Left lobe of liver (tissue), 2 donors: ENCODE measurements at places on chromosomes 1 and 21. TPM values are rescaled to one million over a fixed set of nuclear protein-coding genes. Genes with fewer than 3 reads are reported as not detected.

DNA sequence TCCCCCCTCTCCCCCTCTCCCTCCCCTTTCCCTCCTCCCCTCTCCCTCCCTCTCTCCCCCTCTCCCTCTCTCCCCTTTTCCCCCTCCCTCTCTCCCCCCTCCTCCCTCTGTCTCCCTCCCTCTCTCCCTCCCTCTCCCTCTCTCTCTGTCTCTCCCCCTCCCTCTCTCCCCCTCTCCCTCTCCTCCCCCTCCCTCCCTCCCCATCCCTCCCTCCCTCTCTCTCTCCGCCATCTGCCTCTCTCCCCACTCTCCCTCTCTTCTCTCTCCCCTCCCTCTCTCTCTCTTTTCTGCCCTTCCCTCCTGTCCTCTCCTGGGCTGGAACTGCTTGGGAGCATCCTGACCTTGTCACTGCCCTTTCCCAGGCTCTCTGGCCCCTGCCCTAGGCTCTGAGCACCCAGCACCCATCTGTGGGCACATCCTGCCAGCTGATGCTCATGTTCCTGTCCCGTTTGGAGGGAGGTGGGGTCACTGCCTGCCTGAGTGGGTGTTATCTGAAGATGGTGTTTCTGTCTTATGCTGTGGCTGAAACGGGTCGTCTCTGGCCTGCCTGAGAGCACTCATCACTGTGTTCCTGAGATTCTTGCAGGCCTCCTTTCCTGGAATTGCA, 10.8 kb downstream of the FTCD start:
- DNase-seq: peak; percentile 48

- no peak for DNase-seq
These were observed 869 bp downstream of the NAV1 start for GRCh38 chr1:201539561-201540431.

GRCh38 chr1:85992791-85993190, 163.8 kb downstream of the COL24A1 start:
- DNase-seq: no peak

DNA sequence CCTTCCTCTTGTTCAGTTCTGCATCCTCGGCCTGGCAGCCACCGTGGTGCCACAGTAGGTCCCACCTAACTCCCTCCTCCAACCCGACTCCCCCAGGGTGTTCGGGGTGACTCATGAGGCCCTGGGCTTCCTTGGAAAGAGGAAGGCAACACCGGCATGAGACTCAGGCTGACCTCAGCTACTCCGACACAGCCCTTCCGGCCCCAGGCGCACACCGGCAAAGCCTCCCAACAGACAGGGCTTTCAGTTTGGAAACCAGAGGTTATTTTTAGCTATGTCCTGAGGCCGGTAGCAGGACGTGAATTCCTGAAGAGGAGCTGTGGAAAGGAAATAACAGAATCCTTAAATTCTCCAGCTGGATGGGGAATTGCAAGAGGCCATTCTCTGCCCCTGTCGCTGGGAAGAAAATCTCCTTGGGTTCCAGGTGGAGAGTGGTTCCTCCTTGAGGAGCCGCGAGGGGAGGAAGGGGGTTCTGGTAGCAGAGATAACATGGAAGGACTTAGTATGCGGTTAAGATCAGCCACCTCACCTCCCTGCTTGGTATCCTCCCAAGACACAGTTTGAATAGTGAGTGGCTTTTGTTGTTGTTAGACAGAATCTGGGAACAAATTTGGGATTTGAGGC, 24.4 kb downstream of the PLXNA2 start:
- no peak for DNase-seq

DNA sequence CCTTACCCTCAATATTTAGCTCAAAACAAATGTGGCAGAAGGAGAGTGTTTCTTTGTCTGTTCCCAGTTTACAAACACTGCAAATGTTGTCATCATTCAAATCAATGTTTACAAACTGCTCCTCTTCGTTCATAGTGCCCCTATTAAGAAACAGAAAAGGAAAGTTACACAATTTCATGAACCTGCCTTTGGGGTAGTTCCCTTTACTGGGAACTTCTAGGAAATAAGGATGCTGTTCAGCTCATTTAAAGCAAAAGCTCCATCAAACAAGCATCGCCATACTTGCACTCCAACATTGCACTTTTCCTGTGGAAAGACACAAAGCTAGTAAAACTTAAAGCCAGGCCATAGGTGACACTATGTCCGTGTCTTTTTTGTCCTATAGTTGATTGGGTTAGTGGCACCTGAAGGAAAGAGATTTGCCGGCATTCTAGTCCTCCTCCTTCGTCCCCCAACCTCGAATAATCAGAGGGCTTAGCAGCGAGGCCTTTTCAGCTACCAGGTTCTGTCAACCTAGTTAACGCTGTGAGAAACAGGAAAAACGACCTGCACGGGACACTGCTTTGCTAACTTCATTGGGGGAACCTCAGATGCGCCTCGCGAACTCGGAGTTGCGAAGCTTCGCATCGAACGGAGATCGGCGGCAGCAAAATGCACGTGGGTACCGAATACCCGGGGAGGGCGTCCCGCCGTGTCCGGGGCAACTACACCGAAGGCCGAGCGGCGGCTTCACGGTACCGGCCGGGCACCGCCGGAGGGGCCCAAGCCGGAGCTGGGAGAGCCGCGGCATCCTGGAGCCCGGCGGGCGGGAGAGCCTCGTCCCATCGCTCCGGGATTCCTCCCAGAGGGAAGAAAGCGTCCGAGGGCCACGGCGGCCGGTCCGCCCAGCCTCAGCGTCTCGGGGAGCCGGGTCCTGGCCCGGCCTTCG, 706 bp downstream of the C21orf91 start:
- peak; percentile 56 for DNase-seq

GRCh38 chr1:236759252-236759859, 35.7 kb upstream of the MTR start:
- no peak for DNase-seq

DNA sequence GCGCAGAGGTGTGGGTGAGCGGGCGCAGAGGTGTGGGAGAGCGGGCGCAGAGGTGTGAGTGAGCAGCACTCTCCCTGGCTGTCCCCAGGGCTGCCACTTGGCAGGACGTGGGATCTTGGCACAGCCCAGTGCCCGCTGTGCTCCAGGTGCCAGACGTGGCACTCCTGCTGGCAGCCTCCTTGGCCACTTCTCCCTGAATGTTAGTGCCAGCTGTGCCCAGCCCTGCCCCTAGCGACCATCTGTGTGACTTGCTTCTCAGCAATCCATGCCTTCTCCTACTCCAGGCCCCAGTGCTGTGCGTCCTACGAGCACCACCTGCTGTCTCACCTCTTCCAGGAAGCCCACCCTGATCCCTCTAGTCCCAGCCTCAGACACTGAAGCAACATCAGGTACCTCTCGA, 30.5 kb downstream of the KRTAP10-1 start:
- peak; percentile 90 for DNase-seq

GRCh38 chr21:37208056-37208721, 58.9 kb downstream of the VPS26C start:
- DNase-seq: peak; percentile 54

- DNase-seq: no peak
These were observed at the start of gene PKLR for GRCh38 chr1:155301342-155301841. Gene PKLR (minus strand): TSS chr1:155301438. CDS start chr1:155301395, 43 bp downstream.

GRCh38 chr1:172948457-172948856, 102.3 kb downstream of the TNFSF18 start:
- no peak for DNase-seq

- peak; percentile 36 for DNase-seq
These were observed 197.3 kb downstream of the MATN1 start for GRCh38 chr1:30525971-30526651.

The MYOM3 gene
- total RNA-seq: 0.08 TPM

The DCDC2B gene
- not detected for total RNA-seq

The CACNA1S gene
- total RNA-seq: not detected

The FAM72B gene
- total RNA-seq: 0.13 TPM

The CLDN17 gene
- not detected for total RNA-seq

The MYOCOS gene
- total RNA-seq: not detected

The TCHH gene
- 0.08 TPM for total RNA-seq
